AG09319 (cell line): ENCODE measurements at places on chromosomes 7 and 10.

- no peak for DNase-seq
Measured at GRCh38 chr10:33876584-33877400, 542.3 kb upstream of the NRP1 start.

DNA sequence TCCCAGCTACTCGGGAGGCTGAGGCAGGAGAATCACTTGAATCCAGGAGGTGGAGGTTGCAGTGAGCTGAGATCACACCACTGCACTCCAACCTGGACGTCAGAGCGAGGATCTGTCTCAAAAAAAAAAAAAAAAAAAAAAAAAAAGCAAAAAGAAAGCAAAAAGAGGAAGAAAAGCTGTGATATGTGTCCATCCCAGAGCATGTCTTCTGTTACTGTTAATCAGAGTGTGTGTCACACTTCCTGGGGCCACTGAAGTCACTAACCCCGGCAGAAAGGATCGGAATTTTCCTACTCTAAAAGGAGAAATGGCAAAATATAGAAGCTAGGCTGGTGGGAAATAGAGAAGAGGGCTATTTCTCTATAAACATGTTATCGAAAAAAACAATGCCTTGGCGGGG lies 11.9 kb downstream of the PIK3AP1 start:
- DNase-seq = no peak

GRCh38 chr7:41855798-41856197 lies 152.9 kb upstream of the INHBA start:
- no peak for DNase-seq

DNA sequence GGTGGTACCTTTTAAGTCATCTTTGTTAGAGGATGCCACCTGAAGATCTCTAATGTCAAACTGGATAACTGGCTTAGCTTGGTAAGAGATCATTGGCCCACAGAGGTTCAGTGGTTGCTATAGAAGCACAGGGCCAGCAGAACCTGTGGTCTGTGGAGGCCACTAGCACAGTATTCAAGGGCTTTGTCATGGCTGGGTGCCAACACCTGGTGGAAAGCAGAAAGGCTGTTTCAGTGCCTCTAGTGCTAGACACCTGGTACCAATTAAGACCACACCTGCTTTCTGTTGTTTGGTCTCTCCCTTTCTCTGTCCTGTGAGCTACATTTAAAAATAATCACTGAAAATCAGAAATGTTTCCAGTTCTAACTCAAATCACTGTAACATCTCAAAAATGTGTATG lies 10.0 kb upstream of the PCGF5 start:
- DNase-seq = no peak

- DNase-seq = no peak
Measured at GRCh38 chr10:71966046-71967004, 2.1 kb downstream of the CHST3 start.

GRCh38 chr7:75776295-75776971 lies 4.4 kb upstream of the CCL26 start:
- DNase-seq = peak; percentile 36

DNA sequence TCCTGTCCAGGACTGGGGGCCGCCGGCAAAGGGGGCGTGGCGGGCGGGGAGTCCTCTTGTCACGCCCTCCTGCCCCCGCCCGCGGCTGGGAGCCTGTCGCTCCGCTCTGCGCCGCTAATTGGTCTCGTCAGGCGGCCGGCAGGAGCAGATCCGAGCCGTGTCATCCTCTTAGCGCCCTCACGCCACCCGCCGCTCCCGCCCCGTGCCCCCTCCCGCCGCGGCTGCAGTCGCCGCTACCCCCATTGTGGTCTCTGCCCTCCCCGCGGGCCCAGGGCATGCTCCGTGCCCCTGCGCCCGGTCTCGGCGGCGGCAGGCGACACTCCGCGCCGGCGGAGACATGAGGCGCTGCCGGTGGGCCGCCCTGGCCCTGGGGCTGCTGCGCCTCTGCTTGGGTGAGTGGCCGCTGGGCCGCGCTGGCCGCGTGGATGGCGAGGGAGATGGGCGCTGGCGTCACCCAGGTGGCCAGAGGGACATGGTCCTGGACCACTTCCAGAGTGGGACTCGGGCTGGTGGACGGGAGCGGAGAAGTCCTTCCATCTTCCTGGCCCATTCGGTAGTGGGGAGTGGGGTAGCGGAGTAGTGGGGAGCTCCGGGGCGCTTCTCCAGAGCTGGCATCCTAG lies at the start of gene CDHR1:
CDHR1 (plus strand) TSS at position 114 of the 620 bp plus-strand sequence; CDS start at position 338, 224 bp downstream.
- no peak for DNase-seq

GRCh38 chr7:133344275-133344674 lies 91.4 kb downstream of the EXOC4 start:
- no peak for DNase-seq

DNA sequence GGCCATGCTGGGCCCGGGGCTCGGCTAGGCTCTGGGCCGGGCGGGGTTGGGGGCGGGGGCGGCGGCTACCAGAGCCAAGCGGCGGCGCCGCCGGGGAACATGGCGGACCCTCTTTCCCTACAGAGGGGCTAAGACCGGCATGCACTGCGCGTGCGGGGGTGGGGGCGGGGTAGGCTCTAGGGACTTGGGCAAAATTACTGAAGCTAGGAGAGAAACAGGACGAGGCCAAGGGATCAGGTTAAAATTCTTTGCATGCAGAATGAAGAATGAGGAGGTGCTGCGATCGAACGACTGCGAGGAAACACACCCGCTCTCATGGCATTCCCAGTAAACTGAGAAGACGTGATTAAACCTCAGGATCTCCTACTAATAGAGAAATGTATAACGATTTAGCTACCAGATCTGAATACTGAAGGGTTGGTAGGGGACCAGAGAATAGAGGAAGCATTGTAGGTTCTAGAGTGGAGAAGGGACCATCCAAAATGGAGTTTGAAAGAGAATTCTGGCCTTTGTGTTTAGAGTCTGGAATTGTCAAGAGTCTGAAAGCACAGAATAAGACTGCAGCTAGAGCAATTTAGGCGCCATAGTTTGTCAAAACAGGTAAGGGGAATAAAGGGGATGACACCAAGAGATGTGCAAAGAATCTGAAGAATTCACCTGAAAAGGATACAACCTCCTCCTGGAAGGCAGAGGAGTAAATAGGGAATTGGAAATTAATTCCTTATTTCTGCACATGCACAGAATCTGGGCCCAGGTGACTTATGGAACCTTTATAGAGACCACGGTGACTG lies at the start of gene PPP3CB:
PPP3CB (minus strand) TSS at position 141 of the 791 bp plus-strand sequence; CDS start at position 6, 135 bp downstream.
- peak; percentile 95 for DNase-seq

DNA sequence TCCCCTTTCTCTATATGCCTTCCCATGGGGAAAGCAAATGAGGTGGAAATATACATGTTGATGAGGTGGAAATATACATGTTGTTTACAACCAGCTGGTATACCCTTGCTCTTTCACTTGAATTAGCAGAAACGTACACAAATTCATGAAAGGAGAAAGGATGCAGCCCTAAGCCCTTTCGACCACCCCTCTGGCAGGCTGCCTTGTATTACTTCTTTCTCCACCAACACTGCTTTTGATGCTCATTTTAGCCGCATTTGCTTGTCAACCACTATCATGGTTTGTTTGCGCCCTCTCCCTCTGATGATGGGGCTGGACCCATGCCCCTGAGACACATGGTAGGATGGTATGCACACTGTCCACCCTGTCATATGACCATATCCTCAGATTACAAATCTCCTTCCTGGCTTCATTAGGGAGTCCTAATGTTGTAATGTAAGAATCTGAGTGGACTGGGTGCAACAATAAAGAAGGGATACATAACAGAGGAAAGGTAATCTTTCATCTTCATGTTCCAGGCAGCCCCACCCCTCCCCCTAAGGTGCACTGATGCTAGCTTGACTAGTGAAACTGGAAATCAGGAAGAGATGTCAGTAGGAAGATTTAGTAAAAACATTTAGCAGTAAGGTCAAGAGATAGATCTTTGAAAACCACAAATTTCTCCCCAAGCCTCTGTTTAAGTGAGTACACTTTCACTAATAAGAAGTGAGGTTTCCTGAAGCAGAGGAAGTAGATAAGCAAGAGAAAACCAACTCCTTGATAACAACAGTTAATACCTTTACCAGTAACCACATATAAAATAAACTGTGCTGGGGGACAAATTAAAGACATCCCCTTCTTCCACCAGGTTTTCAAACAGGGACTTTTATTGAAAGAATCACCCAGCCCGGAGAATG lies 536.8 kb upstream of the NRP1 start:
- no peak for DNase-seq

DNA sequence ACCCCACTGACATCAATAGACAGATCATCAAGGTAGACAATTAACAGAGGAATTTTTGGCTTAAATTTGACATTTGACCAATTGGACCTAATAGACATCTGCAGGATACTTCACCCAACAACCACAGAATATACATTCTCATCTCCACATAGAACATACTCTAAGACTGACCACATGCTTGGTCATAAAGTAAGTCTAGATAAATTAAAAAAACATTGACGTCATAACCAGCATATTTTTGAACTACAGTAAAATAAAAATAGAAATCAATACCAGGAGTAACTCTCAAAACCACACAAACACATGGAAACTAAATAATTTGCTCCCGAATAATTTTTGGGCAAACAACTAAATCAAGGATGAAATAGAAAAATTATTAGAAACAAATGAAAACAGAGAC lies 205.7 kb downstream of the REEP3 start:
- no peak for DNase-seq

- DNase-seq = no peak
Measured at GRCh38 chr7:128854396-128854795, 8.3 kb upstream of the ATP6V1F start.

DNA sequence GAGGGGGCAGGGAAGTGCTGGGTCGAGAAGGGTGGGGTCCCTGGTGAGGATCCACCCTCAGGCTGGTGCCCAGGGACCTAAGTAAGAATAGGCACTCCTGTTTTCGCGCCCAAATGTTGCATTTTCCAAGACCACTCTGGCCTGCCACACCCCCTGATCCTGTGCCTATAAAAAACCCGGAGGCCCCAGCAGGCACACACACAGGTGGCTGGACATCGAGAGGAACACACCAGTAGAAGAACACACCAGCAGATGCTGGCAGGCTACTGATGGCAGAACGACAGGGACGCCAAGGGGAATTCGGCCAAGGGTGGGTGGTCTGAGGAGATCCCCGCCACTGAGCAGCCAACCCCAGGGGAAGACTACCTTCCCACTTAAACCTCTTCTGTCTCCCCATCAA lies 633.9 kb upstream of the POT1 start:
- no peak for DNase-seq

GRCh38 chr10:80272793-80273522 lies 16.5 kb downstream of the MAT1A start:
- DNase-seq = no peak

GRCh38 chr7:105261689-105262088 lies 127.0 kb downstream of the SRPK2 start:
- no peak for DNase-seq

GRCh38 chr10:15379078-15379477 lies 8.0 kb upstream of the FAM171A1 start:
- no peak for DNase-seq

DNA sequence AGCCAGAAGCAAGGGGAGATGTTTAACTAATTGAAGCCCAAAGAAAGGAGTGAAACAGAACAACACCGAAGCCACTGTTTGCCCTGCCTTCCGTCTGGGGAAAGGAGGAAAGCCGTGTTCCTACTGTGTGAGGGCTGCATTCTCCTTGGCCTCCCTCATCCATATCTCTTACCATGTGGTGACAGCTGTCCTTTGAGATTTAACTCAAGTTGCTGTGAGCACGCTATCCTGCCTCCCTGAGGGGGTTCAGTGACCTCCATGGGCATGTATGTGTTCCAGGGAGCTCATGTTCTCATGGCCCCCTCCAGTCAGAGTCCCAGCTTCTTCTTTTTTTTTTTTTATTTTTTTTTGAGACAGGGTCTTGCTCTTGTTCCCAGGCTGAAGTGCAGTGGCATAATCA lies 26.2 kb upstream of the CRHR2 start:
- no peak for DNase-seq

GRCh38 chr10:95694665-95695064 lies 938 bp upstream of the TCTN3 start:
- DNase-seq = no peak

GRCh38 chr7:79340212-79340611 lies 113.3 kb downstream of the MAGI2 start:
- DNase-seq = no peak

DNA sequence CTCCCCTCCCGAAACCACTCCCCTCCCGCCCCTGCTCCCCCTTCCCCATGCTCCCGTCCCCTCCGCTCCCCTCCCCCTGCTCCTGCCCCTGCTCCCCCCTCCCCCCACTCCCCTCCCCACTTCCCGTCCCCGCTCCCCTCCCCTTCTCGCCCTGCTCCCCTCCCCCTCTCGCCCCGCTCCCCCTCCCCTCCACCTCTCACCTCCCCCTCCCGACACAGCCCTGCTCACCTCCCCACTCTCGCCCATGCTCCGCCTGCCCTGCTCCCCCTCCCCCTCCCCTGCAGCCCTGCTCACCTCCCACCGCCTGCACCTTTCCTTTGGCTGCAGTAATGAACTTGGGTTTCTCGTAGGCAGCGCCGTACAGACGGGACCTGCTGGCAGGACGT lies 49.9 kb upstream of the NKX6-2 start:
- DNase-seq = no peak

GRCh38 chr7:134539380-134540004 lies 9.4 kb upstream of the AKR1B15 start:
- DNase-seq = no peak

GRCh38 chr7:53984776-53985175 lies 557.4 kb upstream of the VSTM2A start:
- DNase-seq = no peak

DNA sequence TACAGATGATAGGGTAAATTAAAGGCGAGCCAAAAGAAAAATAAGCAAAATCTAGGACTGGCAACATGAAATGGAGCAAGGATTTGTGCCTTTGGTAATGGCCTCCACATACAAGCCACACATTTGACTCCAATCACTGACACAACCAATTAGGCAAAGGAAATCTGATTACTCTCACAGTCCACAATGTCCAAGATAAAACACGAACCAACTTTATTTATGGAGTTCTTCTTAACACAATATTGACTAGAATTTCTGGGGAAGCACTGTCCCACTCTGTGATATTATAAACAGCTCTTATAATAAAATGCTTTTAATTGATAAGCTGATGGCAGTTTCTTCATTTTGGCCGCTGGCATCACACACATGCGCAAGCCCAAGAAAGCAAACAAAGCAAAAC lies 334.2 kb downstream of the ABCA13 start:
- DNase-seq = no peak

DNA sequence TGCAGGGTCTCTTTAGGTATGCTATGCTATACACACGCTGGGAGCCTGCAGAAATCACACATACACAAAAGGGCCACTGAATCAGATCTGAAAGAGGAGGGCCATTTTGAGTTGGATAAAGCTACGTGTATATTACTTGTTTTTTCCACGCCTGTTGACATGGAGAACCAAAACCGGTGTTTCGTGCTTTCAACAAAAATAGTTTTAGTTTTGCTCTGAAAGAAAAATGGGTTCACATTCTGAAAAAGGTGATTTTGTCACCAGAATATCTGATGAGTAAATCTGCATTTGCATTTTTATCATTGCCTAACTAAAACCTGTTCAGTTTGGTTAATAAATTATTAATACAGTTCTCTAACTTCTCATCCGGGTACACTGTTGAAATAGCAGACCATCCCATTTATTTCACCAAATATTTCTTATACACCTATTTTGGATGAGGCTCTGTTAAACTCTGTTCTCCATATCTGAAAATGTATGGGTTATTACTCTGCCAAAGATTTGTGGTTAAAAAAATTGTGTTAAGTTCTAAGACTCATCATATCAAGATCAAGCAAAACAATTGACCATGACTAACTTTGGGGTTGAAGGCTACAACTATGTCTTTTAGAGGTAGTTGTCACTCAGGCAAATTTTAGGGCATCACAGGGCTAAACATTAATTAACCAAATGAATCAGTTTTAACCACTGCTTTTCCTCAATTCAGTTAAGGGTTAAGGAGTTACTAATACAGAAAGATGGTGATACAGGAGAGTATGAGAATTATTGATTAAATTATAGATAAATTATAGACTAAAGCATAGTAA lies 101.2 kb upstream of the RPA3 start:
- DNase-seq = no peak
